KBM-7 (cell line): ENCODE measurements at places on chromosomes 1 and 21.

GRCh38 chr21:45246386-45247320, 41.0 kb downstream of the POFUT2 start:
- DNase-seq, result no peak

DNA sequence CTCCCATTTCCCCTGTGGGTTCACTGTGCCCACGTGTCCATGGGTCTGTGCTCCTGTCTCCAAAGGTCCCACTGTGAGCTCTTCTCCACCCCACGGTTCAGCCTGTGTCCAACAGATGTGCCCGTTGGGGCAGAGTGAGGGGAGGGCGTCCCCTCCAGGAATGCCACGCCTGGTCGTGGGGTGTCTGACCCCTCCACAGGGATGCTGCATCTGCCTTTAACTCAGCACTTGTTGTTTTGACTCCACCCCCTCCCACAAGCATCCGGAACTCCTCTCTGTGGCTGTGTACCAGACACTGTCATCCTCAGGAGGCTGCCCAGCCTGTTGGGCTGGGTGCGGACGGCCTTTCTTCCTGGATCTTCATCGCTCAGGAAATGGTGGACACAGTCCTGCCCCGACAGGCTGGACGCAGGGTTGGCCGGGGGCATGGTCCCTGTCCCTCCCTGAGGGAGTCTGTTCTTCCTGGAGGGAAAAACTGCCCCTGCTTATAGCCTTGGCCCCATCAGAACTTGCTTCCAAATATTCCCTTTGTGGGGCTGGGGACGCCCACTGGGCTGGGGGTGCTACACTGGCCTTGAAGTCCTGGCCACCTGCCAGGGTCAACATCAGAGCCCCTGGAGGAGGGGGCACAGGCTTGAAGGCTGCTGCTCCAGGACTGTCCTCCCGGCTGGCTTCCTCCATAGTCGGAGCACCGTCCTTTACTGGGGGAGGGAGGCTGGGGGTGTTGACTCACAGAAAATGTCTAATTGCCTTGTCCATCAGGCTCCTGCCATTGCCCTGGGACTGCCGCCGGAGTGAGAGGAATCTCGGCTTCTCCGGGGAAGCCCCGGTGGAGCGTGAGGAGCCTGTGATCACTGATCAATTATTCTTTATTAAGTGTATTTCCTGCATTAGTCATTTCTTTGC, 182.0 kb upstream of the C1orf174 start:
- no peak for DNase-seq

GRCh38 chr1:25624156-25624555, 7.6 kb downstream of the MAN1C1 start:
- DNase-seq, result no peak

DNA sequence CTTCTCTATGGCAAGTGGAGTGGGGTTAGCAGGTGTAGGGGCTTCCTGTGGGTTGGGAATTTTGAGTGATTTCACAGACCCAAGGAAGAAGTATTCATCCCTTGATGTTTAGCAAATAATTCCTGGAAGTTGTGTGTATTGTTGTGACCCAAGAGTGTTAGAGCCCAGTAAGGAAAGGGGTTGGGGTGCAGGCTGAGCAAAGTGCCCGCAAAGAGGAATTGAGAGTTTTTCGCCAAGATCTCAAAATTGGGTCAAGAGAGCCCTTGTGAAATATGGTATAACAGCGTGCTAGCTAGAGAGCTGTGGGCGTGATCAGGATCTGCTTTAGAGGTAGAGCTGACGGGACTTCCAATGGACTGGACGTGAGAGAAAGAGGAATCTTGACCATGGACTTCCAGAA, 73.0 kb upstream of the LAPTM5 start:
- DNase-seq, result no peak

- no peak for DNase-seq
Observed at GRCh38 chr21:27021801-27022200, 54.9 kb upstream of the ADAMTS5 start.

DNA sequence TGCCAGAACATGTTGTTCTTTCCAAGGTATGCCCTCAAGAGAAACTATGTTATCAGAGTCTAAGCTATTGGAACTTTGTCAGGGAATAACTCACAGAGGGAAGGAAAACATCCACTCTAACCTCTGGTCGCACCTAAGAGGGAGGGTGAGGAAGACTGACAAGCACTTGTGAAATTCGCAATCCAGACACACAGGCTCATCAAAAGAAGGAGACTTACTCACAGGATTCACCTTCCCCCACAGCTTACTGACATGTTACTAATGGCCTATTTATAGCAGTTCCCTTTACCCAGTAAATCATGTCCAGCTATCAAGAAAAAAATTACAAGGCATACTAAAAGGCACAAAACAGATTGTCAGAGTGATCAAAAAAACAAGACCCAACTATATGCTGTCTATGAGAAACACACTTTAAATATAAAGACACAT, 36.9 kb downstream of the WDR64 start:
- DNase-seq, result no peak

DNA sequence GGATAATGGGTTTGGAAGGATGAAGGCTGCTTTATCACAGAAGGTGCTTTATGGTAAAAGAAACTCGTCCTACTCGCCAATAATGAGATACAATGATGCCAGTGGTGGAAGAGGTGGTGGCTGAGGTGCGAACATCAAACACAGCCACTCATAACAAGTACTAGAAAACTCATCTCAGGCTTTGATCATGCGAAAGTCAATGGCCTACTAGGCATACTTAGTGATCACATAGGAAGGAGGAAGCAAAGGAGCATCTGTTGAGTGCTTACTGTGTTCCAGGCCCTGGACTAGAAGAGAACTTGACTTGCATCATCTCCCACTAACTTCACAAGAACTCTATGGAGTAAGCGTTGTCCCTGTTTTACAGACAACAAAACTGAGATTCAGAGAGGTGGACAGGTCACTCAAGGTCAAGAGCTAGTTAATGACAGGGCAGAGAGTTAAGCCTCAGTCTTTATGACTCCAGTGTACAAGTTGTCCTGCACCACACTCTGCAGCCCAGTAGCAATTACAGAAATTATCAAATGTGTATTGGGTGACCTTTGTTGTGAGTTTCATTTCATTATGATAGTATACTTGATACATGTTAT, 33.6 kb downstream of the RUNX1 start:
- DNase-seq, result no peak

GRCh38 chr1:98692482-98692881, 31.0 kb downstream of the SNX7 start:
- no peak for DNase-seq

GRCh38 chr1:213552045-213552444, 435.7 kb upstream of the PROX1 start:
- no peak for DNase-seq

GRCh38 chr21:45079351-45079750, 5.0 kb downstream of the ADARB1 start:
- DNase-seq, result no peak

- no peak for DNase-seq
Observed at GRCh38 chr1:233530665-233531386, 83.1 kb upstream of the KCNK1 start.

DNA sequence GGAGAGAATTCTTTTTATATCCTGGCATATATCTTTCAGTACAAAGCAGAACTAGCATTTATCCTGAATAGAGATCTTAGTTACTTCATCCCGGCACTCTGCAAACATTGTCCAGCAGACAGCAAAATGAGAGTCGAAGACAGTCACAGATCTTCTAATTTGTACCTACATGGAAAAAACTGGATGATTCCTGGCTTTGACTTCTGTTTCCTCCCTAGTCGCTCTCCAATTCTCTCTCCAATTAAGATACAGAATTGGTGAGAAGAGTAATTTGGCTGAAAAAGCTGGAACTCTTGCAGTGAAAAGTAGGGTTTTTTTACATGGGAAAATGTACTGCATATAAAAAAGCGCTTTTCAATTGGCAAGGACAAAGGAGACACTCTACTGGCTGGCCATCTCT, 151.1 kb upstream of the C8B start:
- DNase-seq, result no peak

- peak; percentile 73 for DNase-seq
Observed at GRCh38 chr1:48471691-48472576, at the start of gene SPATA6. TSS of gene SPATA6 (minus strand) at chr1:48472204. CDS start at chr1:48472008, 196 bp downstream.

DNA sequence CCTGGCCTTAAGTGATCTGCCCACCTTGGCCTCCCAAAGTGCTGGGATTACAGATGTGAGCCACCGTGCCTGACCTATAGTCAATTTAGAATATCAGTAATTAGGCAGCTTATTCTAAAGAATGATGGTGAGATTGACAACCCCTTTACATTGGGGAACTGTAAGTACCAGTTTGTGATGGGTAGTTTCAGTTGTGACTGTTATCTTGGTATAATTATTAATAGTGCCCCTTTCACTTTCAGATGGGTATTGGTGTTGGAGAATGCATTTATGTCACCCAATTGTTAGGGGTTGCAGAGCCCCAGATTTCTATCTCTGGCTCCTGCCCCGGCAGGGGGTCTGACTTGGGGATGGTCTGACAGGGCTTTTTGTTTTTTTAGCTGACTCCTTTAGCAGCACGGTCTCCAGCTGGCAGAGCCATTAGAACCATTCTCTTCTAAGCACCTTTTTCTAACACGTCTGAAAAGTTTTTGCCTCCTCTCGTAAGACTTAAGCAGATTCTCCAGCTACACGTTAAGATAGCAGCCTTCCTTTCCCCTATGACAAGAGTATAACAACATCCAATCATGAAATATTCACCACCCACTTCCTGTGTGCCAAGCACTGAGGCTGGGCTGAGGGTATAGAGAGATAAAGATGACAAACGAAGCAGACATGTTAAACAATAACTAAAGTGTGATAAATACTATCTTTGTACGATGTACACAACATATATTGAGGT, 157.8 kb downstream of the SDCCAG8 start:
- no peak for DNase-seq

GRCh38 chr1:229011022-229011421, 259.9 kb upstream of the RAB4A start:
- DNase-seq, result no peak

DNA sequence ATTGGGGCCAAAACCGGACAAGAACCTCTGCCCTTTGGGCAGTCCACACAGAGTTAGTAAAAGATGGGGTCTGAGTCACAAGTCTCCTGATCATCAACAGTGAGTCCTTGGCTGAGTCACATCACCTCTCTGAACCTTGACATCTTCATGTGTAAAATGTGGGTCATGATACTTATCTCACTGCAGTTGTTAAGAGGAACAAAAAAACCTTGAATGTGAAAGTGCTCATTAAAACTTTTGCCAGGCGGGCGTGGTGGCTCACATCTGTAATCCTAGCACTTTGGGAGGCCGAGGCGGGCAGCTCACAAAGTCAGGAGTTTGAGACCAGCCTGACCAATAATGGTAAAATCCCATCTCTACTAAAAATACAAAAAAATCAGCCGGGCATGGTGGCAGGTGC, 15.7 kb downstream of the S100A16 start:
- no peak for DNase-seq

- no peak for DNase-seq
Observed at GRCh38 chr1:155474146-155474545, 88.5 kb downstream of the ASH1L start.

DNA sequence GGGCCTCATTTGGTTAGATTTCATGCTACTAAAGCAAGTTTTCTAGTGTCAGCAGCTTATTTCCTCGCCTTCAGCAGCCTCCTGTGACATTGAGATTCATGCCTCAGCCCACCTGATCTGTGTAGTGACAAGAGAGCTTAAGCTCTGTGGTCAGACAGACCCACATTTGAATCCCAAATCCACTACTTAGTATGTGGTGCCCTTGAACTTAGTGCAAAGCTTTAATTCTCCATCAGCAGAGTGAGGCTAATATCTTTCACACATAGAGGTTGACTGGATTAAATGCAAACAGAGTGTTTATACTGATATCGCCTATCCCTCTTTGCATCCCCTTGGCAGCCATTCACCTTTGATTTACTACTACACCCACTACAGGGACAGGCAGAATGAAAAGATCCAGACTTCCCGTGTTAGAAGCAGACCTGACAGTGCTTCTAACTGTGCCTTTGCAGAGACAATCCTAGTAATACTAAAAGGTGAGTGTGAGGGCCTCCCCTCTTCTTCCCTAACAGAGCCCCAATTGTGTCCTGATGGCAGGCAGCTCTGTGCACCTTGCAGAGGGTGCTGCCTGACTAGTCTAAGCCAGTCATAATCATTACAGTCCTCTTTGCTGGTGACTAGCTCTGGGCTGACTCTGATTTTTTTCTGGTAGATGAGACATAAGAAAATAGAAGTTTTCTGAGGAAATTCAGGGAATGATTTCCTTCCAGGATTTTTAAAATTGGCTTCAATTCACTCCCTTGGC, 264.0 kb downstream of the CTH start:
- DNase-seq, result peak; percentile 3

DNA sequence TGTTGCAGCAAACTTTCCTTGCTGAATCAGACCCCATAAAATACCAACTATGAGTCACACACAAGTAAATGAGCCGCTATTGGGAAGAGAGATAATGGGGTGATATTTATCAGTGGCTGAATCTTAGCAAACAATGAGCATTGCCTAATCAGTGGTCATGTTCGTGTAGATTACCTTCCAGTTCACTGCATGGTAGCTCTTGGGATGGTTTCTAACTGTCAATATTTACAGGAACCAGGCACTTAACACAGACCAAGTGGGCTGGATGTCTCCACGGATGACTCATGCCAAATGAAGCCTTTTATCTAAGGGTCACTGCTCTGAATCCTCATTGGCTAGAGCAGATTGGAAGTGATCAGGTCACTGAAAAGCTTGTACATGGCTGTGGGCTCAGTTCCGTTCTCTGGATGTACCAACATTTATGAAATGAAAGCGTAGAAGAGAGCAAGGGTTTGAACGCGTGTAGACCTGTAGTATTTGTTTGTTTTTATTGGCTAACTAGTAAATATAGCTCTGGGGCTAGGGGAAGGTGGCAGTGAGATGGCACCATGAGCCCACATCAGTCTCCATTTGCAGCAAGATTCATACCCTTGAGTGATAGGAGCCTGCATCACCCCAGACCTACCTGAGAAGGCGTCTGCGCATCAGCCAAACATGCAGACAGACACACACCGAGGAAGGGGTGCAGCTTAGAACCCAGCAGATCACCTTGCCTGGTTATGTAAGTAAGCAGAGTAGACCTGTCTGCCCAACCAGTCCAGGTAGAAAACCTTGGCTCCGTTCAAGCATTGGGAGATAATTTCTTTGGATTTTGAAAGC, 153.3 kb downstream of the TOMM20 start:
- DNase-seq, result peak; percentile 89

GRCh38 chr1:179955287-179955680, 674 bp downstream of the CEP350 start:
- DNase-seq, result peak; percentile 65

GRCh38 chr1:116167625-116168276, 56.6 kb downstream of the MAB21L3 start:
- no peak for DNase-seq

DNA sequence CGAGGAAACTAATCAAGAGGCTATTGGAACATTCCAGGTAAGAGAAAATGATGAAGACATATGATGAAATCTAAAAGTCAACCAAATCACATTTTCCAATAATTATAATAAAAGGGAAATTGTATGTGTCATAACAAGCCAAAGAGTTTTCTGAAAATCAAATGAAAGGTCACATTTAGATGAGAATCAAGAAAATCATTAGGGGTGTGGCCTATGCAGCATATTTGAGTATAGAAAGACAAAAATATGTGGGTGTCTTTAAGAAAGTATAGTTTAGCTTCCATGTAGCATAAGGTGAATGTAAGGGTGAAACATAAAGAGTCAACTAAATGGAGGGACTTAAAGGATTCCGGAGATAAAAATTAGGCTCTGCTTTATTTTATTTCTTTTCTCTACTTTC, 9.2 kb upstream of the RNPC3 start:
- no peak for DNase-seq

- no peak for DNase-seq
Observed at GRCh38 chr21:45821315-45821962, 160.1 kb upstream of the COL6A1 start.

GRCh38 chr1:108715932-108716331, 3.2 kb downstream of the FNDC7 start:
- DNase-seq, result no peak

- no peak for DNase-seq
Observed at GRCh38 chr1:18142471-18142870, 34.9 kb downstream of the IGSF21 start.
